ENCODE measurements at places on chromosomes 13 and 19.
A peak's percentile ranks its signal among the peaks of the same experiment; 100 is the strongest.

DNA sequence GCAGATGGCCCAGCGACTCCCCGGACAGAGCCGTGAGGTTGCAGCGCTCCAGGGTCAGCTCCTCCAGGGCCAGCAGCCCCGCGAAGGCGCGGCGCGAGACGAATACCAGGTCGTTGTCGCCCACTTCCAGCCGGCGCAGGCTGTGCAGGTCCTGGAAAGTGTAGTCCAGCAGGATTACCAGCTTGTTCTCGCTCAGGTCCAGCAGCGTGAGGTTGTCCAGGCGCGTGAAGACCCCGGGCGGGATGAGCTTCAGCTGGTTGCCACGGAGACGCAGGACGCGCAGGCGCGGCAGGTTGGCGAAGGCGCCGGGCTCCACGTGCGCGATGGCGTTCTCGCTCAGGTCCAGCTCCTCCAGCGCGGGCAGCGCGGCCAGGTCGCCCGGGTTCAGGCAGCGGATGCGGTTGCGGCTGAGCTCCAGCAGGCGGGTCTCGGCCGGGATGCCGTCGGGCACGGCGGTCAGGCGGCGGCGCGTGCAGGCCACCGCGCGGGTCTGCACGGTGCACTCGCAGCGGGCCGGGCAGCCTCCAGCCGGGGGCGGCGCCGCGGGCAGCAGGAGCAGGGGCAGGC lies 9.3 kb upstream of the PEAK3 start:
- no peak for DNase-seq

DNA sequence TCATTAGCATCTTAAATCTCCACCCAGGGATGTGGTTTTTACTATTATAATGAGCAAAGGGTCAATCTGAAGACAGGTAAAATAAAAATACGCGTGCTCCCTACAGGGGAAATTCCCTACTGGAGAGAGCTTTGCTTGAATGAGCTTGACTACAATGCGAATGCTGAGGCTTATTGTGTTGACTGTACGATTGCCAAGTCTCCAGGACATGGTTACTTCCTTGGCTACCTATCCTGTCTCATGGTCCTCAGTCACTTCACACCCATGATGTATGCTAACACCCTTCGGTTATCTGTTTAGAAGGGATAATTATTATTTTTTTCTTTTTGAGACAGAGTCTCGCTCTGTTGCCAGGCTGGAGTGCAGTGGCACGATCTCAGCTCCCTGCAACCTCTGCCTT lies 61.7 kb downstream of the ZNF627 start:
- no peak for DNase-seq

GRCh38 chr13:46996316-46997030 lies 99.6 kb upstream of the HTR2A start:
- DNase-seq = no peak

GRCh38 chr19:7874076-7874896 lies at the start of gene PRR36:
Gene PRR36, minus strand, starts transcription at chr19:7874390. Its CDS starts 701 bp downstream, at chr19:7873689.
- DNase-seq = no peak

DNA sequence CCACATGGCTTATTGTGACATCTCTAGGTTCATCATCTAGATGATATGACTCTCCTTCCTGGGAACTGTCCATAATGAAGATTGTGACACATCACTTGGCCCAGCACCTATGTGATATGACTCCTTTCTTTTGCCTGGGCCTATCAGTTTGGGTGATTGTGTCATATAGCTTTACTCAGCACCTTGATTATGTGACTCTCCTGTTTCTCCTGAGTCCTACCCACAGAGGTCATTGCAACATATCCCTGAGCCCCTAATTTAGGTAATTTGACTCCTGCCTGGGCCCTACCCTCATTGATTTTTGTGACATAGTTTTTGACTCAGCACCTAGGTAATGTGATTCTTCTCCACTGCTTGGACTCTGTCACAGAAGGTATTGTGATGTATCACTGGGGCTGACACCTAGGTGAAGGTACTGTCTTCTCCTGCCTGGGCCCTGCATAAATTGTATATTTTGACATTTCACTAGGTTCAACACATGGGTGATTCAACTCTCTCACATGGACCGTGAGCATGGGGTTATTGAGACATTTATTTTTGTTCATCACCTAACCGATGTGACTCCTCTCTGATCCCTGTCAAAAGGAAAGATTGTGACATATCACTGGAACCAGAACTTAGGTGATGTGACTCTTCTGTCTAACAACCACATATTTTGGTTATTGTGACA lies 26.2 kb upstream of the ZNF254 start:
- peak; percentile 14 for DNase-seq

Measured in HT1080 (cell line).